ENCODE measurements at places on chromosomes 4 and X.

DNA sequence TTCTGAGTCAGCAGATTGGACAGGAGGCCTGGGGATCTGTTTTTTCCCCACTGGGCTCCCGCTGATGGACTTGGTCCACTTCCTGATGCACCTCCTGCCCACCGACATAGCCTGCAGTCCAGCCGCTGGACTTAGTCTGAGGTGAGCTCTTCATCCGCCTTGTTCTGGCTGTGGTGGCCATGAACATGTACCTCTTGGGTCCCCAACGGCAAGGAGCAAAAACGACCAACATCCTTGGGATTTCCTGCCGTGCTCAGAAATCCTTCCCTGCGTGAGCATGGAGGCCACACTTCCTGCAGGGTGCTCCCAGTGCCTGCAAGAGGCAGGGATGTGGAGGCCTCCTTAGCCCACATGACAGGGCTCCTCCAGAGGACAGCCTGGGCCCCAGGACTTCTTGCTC is 76.8 kb downstream of the CRMP1 start:
- no peak for DNase-seq

GRCh38 chr4:161987611-161988010 is 176.2 kb downstream of the FSTL5 start:
- DNase-seq, result no peak

GRCh38 chr4:53576676-53577372 is 14.5 kb downstream of the LNX1 start:
- DNase-seq, result no peak

DNA sequence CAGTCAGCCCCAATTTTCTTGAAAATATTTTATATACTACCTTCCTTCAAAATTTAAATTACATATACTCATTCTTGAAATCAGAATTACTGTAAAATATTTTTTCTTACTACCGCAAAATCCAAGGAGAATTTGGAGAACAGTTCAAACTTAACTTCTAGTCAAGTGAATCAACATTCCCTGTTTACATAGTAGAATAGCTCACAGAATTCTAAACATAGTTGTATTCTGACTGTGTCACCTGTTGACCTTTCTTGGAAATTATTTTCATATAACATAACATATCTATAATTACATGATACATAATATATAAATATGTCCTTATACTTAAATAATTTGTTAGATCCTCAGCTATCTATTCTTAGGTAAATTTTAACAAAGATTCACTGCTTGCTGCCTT is 31.0 kb upstream of the FGF5 start:
- DNase-seq, result no peak

DNA sequence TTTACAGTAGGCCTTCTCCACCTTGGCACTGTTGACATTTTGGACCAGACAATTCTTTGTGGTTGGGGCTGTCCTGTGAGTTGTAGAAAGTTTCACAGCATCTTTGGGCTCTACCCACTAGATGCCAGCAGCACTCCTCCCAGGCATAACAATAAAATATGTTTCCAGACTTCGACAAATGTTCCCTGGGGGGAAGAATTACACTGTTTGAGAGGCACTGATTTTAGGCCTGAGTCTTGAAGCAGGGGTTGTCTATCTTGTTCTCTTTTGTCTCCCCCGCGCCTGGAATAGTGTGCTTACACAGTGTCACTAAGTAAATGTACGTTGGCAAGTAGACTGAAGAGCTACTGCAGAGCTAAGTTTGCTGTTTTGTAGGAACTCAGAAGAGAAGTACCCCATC is 254.4 kb upstream of the BOD1L1 start:
- no peak for DNase-seq

- DNase-seq, result no peak
These were observed 51.9 kb downstream of the TET2 start for GRCh38 chr4:105198541-105198940.

DNA sequence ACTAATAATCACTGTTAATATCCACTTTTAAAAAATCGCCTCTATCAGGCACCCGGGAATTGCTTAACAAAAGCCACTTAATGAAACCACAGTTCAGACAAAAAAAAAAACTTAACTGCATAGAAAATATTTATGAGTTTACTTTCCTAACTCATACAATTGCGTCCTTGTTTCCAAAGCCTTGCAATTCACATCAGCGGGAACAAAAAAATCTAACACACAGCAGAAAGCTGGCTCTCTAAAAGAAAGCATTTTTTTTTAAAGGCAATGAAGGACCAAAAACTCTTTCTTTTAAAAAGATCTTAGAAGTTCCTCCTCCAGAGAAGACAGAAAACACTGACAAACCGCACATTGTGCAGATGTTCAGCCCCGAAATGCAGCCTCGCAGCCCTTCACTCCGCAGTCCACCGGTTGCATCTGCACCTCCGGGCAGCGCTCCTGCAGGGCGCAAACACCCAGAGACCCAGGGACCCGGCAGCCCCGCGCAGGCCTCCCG is 812 bp downstream of the FAT1 start:
- no peak for DNase-seq

DNA sequence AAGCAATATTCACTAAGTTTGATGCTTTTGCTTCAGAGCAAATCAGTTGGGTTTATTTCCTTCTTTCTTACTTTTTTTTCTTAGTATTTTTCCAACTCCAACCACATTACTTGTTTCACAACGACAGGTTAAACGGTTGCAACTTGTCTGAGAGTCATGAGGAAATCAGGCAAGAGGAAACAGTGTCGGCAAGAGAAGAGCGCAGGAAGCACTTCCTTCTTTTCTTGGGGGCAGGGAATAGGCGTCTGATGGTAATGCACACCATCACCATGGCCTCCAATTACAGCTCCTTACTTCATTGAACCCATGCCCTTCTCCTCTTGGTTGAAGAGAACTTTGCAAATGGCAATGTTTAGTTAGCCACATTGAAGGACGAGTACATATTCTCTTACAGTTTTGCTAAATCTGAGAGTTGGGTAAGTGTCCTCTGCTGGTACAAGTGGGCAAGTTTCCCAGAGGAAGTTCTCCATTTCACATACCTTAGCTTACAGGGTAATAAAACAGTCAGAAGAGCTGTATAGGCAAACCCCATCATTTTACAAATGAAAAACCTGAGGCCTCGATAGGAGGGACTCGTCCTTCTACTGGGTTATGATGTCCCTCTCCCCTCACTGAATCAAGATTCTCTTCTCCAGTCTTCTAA is 8.3 kb upstream of the CXCL8 start:
- DNase-seq, result no peak

GRCh38 chrX:44483965-44484606 is 58.6 kb downstream of the FUNDC1 start:
- DNase-seq, result no peak

DNA sequence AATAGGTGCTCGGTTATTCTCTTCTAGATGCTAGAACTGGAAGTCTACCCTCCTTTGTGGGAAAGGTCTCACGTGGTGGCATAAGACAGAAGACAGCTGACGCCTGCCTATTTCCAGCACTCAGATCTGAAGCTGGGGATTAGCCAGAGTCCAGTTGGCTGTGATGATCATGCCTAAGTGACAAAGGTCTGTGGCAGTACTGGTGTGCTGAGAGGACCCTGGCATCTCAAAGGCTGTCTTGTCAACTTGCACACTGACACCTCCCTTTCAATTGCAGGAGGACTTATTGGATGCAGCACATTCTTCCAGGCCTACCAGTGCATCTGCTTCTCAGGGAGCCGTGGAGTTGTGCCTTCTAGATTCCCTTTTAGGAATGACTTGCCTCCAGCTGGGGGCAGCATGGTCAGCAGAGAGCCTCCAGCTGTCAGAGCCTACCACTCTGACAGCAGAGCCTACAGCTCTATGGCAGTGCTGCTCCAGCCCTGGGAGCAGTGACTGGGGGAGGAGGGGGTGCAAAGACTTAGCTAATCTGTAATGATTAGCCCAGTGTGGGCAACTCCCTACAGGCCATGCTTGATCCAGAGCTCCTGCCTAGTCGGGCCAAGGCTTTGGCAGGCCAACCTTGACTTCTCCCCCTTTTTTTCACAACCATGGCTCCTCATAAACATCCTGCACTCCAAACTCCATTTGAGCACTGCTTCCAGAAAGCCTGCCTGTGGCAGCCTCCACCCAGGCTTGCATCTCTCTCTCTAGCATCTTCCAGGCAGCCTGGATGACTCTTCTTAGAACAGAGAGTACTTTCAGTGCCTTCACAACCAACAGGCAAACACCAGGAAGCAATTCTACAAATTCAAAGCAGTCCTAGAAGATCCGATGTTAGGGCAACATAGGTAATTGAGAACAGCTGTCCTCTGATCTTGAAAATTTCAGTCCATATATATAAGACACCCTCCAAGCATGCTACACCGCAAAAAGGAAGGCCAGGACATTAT is 13.8 kb upstream of the FGFBP2 start:
- no peak for DNase-seq

DNA sequence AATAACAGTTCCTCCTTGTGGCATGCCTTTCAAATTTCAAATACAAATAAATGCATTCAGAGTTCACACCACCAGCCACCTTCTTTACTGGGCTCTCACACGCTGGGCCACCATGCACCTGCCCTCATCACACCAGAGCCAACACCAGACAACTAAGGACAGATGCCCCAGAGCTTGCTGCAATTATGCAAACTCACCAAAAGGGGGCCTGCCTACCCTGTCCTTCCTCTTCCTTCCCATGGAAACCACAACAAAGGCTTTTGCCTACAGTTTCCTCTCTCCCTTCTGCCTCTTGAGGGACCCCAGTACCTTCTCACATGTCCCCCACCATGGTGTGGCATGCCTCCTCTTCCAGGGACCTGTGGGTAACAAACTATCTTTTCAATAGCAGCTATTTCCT is 1333.9 kb upstream of the TENM3 start:
- no peak for DNase-seq

GRCh38 chrX:132636080-132636479 is 147.2 kb upstream of the MBNL3 start:
- DNase-seq, result no peak

DNA sequence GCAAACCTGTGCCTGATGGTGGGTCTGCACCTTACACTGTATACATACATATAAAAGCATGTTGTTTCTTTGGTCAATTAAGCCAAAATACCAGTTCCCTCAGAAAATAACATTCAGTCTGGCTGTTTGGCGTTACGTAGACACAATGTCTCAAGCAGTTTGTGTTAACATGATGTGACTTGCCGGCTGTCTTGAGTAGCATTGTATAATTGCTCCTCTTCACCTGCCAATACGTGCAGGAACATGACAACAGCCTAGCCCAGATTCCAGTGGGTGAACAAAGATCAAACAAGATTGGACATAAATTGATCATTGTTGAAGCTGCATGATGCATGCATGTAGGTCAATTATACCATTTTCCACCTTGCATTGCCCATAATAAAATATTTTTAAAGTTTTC is 102.3 kb downstream of the F11 start:
- no peak for DNase-seq

- DNase-seq, result no peak
These were observed 17.8 kb downstream of the WDR1 start for GRCh38 chr4:10098780-10099160.

- DNase-seq, result peak; percentile 66
These were observed 64.3 kb upstream of the FTHL17 start for GRCh38 chrX:31136144-31136611.

GRCh38 chrX:3141031-3141430 is 99.8 kb downstream of the ARSF start:
- DNase-seq, result no peak

GRCh38 chrX:32448945-32449344 is 762.4 kb downstream of the DMD start:
- DNase-seq, result peak; percentile 20

DNA sequence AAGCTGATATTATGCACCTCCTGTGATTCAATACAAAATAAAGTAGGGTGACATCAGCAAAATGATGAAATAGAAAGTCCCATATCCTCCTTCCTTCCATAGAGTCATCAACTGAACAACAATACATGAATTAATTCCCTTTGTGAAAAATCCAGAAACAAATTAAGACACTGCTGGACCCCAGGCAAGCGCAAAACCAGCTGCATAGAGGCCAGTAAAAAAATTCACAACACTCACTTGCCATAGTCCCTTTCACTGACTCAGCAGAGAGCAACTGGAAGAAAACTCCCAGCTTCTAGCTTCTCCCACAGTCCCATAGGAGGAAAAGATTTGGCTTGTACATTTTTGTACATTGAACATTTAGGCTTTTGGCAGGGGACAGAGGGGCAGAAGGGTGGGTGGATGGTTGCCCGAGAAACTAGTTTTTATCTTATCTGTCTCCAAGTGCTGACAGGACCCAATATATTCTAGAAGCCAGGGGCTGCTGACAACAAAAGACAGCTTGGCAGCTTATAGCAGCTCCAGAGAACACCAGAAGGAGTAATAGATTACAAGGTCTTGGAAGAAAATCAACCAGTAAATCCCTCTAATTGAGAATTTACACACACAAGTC is 124.6 kb downstream of the NDST3 start:
- no peak for DNase-seq

GRCh38 chr4:124907881-124908280 is 195.3 kb upstream of the ANKRD50 start:
- DNase-seq, result no peak

DNA sequence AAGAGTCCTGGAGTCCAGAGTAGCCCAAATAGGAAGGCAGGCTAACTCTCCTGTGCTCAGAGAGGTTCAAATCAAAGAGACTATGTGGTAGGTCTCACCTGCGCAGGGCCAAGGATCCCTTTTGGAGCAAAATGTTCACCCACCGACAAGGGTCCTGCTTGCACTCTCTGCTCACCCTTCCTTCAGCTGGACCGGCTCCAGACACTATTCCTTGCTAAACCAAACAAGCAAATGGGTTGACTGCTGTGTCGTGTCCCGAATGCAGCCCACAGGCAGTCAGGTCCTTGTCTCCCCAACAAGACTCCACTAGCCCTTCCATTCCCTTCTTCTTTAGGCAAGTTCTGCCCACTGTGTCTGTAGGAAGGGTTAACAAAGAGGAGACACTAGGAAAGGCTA is 760 bp downstream of the TRMT2B start:
- DNase-seq, result no peak

GRCh38 chr4:8585186-8585585 is 5.0 kb downstream of the GPR78 start:
- no peak for DNase-seq

DNA sequence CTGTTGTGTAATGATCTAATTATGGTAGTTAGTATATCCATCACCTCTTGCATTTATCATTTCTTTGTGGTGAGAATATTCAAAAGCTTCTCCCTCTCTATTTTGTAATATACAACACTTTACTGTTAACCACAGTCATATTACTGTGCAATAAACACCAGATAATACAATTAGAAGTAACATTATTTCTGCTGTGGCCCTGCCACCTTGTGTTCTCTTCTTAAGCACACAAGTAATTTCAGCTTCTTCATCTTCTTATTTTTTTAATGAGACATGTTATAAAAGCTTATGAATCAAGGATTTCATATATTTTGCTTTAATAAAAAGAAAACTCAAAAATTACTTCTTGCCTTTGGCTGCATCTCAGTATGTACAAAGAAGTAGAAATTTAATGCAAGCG is 675.2 kb upstream of the INTU start:
- no peak for DNase-seq

GRCh38 chr4:109713500-109713899 is 10.3 kb upstream of the CASP6 start:
- no peak for DNase-seq

GRCh38 chrX:43702079-43702524 is 46.0 kb downstream of the MAOA start:
- no peak for DNase-seq

DNA sequence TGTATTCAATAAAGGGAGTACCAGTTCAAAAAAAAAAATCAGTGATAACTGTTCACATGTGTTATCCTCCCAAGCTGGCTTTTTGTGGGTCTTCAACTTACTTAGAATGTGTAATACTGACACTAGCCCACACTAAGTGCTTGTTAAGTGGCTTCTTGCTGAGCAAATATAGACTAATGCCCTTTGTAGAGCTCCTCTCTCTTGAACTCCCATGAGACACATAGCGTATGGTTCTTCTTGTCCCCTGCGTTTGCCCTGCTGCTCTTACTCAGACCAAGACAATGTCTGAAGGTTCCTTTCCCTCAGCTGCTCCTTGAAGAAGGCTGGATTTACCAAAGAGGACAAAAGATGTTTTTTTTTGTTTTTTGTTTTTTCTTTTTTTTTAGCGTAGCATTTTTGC is 110.9 kb downstream of the FRAS1 start:
- no peak for DNase-seq
